AG10803 (cell line): ENCODE measurements at places on chromosomes 12 and 14.
A peak's percentile ranks its signal among the peaks of the same experiment; 100 is the strongest.

DNA sequence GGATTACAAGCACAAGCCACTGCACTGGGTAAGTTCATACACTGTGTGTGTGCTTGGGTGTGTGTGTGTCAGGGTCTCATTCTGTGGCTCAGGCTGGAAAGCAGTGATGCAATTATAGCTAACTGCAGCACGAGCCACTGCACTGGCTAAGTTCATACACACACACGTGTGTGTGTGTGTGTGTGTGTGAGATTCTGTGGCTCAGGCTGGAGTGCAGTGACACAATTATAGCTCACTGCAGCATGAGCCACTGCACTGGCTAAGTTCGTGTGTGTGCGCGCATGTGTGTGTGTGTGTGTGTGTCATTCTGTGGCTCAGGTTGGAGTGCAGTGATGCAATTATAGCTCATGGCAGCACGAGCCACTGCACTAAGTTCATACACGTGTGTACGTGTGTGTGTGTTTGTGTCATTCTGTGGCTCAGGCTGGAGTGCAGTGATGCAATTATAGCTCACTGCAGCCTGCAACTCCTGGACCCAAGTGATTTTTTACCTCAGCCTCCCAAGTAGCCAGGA, 85.4 kb downstream of the HECTD1 start:
- DNase-seq: peak; percentile 51

- DNase-seq: peak; percentile 51
Measured at GRCh38 chr14:101834800-101835547, 73.5 kb downstream of the PPP2R5C start.

DNA sequence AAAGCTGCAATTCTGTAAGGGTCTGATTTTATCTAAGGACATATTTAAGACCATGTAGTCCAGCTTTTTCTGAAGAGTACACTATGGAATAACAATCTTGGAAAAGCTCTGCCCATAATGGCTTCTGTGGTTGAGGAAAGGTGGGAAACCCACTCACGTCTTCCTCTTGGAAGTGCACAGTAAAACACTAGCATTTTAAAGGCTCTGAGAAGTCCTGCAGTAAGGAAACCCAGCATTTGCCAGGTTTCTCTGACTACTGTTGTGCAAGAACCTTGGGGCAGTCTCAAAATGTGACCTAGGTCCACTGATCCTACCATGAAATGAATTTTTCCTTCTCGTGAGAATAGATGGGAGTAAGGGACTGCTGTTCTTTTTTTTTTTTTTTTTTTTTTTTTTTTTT, 11.9 kb downstream of the MAP1LC3B2 start:
- no peak for DNase-seq

- no peak for DNase-seq
Measured at GRCh38 chr12:32824596-32824995, 68.9 kb upstream of the YARS2 start.

GRCh38 chr14:95151561-95151960, 5.8 kb downstream of the DICER1 start:
- DNase-seq: no peak

- DNase-seq: no peak
Measured at GRCh38 chr12:22431693-22432251, 97.3 kb upstream of the ST8SIA1 start.

DNA sequence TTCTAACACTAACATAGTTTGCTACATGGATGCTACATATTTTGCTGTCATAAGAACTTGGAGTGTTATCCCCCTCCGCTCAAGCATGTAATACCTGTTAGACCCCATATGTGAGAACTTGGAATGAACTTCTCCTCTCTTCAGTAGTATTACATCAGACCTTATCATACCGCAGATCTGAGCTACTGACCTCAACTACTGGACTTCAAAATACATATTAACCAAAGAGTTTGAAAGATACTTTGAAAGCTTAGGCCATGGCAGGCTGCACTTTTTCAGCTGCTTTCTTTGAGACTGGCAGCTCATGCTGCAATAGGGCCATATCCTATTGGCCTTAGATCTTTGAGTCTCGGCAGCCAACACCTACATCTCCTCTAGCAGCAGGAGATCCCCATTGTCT, 74.8 kb downstream of the EEA1 start:
- DNase-seq: no peak
